NCI-H82 (cell line): ENCODE measurements at places on chromosomes 12 and 14.

- peak; percentile 84 for DNase-seq
Measured at GRCh38 chr12:44875417-44875953, 630 bp downstream of the NELL2 start.

GRCh38 chr14:53979113-53979681 is 22.6 kb upstream of the BMP4 start:
- no peak for DNase-seq

DNA sequence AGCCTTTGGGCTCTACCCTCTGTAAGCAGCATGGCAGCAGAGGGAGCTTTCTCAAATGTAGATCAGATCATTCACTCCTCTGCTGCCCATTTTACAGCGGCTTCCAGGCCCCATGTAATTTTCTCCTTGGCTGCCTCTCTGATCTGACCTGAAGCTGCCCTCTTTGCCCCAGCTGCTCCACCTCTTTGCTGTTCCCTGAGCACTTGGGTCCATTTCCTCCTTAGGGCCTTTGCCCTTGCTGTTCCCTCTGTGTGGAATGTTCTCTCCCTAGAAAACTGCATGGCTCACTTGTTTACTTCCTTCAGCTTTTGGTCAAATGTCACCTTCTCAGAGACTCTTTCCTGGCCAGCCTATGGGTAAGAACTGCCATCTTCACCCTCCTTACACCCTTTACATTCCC is 37.2 kb downstream of the SMOC1 start:
- DNase-seq = no peak

GRCh38 chr12:91983935-91984334 is 161.7 kb downstream of the BTG1 start:
- DNase-seq = no peak

DNA sequence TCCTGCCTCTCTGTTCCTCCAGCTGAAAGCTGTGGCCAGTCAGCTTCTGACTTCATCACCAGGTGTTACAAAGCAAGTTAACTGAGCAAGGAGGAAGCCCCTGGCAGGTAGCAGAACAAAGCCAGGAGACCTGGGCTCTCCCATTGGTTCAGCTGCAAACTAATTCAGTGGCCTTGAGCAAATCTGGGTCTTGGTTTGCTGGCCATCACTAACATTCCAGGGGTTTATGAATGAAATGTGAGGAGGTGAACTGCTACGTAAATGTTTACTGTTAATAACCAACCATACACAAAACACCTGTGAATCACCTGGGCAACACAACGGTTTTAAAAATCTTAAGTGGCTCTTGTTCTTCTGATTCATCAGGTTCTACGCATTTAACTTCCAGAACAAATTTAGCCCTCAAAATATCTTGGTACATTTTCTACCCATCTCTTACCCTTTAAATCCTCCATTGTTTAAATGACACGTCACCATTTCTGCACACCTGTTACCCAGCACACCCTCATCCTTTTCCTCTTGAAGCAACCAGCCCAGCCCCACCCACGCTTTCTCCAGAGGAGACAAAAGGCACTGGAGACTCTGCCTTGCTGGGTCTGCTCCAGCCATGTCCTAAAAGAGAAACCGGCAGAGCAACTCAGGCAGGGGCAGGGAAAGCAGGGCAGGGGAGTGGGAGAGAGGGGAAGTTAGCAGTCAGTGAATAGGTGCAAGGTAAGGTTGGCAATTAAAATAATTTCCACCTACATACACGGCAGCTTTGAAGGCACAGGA is 49.3 kb upstream of the TSPAN11 start:
- DNase-seq = no peak

DNA sequence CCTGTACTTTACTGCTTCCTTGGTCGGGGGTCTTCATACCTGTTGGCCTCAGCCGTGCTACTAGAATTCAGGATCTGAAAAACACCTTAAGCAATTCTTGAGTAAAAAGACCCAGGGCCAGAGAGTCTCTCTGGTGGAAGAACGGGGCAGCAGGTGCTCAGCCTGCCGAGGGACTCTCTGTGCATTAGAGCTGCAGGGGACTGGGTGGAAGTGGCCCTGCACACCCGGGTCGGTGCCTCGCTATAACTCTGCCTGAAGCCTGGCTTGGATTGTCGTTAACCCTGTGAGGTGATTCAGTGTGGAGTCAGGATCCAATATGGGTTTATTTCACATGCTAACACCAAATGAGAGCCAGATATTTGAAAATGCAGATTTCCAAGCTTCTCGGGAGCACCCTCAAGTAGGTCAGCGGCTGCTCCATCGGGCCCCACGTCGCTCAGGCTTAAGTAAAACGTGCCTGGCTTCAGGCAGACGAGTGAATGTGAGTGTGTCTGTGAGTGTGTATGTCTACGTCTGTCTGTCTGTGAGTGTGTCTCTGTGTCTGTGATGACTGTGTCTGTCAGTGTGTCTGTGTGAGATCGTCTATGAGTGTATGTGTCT is 35.1 kb upstream of the C14orf180 start:
- DNase-seq = no peak

DNA sequence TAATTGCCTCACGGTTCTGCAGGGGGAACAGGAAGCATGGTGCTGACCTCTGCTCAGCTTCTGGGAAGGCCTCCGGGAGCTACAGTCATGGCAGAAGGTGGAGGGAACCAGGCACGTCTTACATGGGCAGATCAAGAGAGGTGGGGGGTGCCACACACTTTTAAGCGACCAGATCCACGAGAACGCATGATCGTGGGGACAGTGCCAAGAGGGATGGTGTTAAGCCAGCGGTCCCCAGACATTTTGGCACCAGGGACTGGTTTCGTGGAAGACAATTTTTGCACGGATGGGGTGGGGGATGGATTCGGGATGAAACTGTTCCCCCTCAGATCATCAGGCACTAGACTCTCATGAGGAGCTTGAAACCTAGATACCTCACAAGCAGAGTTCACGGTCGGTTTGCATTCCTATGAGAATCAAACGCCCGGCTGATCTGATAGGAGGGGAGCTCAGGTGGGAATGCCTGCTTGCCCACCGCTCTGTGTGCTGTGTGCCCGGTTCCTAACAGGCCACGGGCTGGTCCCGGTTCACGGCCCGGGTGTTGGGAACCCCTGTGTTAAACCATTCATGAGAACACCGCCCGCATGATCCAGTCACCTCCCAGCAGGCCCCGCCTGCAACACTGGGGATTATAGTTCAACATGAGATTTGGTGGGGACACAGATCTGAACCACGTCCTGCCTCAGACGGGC is 96.9 kb downstream of the ADGRD1 start:
- DNase-seq = no peak

GRCh38 chr14:74952697-74953484 is 2.5 kb downstream of the PGF start:
- no peak for DNase-seq

DNA sequence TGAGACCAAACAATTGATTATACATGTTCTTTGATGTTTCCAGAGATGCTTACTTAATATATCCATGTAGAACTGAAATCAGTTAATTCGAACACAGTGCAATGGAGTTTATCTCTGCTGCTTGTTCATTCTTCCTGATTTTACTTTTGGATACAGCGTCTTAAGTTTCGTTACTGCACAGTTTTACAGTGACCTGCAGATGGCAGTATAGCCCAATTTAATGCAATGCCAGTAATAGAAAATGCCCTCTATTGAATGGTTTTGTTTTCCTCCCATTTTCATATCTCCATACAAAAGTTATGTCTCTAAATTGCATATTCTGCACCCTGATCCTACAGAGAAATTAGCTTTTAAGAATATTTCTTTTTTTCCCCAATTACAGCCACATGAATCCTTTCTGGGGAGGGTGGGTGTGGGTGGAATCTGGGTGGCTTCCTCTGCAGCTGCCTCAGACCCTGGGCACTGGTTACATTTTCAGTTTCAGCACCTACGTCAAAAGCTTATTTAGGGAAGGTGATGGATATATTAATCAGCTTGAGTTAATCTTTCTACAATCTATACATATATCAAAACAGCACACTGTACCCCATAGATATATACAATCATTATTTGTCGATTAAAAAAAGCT is 101.1 kb upstream of the DCD start:
- peak; percentile 61 for DNase-seq

DNA sequence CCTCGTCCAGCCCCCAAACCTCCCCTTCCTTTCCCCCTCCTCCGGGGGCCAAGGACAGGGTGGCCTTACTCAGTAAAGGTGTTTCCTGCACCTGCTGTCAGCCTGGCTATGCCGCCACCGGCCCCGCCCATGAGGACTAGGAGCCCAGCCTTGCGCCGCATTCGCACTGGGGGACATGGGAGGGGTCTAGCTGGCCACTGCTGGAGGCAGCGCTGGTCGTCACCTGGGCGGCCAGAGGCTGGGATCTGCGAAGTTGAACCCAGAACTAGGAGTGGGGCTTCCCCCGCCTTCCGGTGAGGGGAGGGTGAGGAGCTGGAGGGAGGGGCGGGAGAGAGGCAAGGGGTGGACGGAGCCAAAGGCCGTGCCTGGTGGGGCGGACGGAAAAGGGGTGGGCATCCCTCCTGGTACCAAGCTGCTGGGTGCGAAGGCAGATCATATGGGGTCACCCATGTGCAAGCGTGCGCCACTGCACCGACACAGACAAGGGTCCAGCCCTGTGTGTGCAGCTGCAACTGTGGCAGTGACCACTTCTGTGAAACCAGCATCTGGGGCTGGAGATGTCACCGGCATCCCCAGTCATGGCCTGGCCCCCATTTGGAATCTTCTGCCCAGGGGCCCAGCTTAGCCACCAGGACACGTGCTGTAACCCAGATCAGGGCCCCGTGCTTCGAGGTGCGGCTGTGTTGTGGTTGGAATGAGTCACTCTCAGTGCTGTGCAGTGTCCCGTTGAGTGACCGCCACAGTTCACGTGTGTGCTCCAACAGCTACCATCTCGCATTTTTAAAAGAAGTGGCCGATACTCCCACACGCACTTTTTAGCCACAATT is 8.5 kb downstream of the AMN start:
- DNase-seq = no peak

DNA sequence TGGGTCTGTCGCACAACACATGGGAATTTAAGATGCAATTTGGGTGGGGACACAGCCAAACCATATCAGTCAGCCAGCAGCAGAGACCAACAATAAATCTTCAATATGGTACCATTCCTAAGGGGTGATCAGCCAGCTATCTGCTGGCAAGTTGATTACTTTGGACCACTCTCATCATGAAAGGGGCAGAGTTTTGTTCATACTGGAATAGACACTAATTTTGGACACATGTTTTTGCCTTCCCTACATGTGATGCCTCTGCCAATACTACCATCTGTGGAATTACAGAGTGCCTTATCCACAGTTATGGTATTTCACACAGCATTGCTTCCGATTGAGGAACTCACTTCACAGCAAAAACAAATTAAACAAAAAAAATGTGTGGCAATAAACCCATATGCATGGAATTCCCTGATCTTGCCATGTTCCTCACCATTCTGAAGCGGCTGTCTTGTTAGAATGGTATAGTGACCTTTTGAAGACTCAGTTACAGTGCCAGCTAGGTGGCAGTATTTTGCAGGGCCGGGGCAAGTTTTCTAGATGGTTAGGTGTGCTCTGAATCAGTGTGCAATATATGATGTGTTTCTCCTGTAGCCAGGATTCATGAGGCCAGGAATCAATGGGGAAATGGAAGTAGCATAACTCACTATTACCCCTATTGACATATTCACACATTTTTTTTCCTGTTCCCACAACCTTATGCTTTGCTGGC is 179.0 kb upstream of the IGF1 start:
- peak; percentile 10 for DNase-seq

GRCh38 chr14:94557327-94557726 is 3.9 kb upstream of the SERPINA4 start:
- DNase-seq = no peak

DNA sequence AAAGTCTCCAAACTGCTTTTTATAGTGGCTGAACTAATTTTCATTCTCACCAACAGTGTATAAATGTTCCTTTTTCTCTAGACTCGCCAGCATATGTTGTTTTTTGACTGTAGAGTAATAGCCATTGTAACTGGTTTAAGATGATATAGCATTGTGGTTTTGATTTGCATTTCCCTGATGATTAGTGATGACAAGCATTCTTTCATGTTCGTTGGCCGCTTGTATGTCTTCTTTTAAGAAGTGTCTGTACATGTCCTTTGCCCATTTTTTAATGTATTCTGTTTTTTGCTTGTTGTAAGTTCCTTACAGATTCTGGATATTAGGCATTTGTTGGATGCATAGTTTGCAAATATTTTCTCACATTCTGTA is 404.9 kb downstream of the FLRT2 start:
- DNase-seq = no peak

- no peak for DNase-seq
Measured at GRCh38 chr14:57244106-57244505, 24.6 kb downstream of the EXOC5 start.

DNA sequence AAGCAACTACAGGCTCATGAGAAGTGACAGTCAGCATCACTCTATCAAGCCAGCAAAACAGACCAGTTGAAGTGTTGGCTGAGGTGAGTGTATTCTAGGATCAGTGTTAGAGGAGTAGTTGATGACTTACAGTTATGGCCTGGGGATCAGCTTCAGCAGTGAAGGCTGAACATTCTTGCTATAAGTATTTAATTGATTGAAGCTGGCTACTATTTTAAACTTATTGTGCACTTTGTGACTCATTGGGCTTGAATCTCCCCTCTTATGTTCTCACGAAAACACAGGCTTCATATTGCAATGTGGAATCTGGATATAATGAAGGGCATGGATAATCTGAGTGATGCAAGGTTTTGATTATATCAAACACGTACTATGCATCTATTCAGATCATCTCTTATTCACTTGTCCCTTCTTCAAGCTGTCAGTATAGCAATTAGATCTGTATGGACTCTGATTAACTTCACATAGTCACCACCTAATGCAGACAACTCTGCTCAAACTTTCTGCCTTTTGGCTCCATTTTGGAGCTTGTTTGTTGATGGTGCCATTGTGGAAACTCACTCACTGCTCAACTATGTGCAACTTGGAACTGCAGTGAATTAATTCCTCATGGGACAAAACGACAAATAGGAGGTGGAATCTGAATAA is 309.2 kb downstream of the SLC16A7 start:
- no peak for DNase-seq

DNA sequence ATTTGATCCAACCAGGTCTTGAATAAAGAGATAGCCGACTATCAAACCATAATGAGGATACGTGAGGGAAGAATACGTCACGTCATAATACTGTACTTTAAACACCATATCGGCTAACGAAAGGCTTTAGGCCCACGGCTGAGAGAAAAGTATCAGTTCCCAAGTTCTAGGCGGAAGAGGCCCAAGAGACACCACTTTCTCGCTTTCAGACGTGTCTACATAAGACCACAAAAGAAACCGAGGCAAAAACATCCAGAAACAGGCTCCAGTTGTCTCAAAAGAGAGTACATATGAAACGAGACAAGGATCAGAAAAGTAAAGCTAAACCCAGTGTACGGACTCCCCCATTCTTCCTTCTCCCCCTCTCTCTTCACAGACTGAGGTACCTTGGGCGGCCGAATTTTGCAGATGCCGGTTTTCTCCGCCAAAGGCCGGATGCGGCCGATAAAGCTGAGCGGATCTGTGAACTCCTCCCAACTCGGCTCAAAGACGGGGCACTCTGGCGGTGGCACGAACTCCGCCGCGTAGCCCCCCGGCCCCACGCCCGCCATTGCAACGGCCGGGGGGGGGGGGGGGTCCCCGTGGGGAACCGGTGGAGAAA is 479 bp downstream of the KDM5A start:
- no peak for DNase-seq

GRCh38 chr12:48512855-48513254 is 12.6 kb upstream of the OR8S1 start:
- DNase-seq = no peak

- DNase-seq = no peak
Measured at GRCh38 chr14:100203962-100204834, 34.7 kb upstream of the YY1 start.

- DNase-seq = no peak
Measured at GRCh38 chr14:21241218-21241819, 27.9 kb downstream of the HNRNPC start.
